Mesenchymal stem cell (in vitro differentiated cells and primary cell): ENCODE measurements at places on chromosomes 7 and 10.
A peak's percentile ranks its signal among the peaks of the same experiment; 100 is the strongest.

- DNase-seq, result no peak
These were observed 37.0 kb downstream of the NRAP start for GRCh38 chr10:113626809-113627355.

GRCh38 chr7:130020434-130020833, 30.7 kb downstream of the ZC3HC1 start:
- no peak for DNase-seq

DNA sequence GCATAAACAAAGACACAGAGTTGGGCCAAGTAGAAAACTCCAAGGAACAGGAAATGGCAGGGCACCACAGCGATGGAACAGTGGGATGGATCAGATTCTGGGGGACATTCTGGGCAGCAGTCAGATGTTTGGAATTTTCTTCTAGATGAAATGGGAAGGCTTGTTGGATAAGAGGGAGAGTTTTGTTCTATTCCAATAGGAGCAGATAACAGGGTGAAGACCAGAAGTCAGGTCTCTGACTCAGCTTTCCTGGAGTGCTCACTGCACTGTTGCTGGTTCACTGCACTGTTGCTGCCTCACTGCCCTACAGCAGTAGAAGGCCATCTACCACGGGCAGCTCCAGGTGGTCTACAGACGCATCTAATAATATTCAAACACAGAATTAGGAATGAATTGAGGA, 135.6 kb downstream of the ATE1 start:
- DNase-seq, result peak; percentile 29

DNA sequence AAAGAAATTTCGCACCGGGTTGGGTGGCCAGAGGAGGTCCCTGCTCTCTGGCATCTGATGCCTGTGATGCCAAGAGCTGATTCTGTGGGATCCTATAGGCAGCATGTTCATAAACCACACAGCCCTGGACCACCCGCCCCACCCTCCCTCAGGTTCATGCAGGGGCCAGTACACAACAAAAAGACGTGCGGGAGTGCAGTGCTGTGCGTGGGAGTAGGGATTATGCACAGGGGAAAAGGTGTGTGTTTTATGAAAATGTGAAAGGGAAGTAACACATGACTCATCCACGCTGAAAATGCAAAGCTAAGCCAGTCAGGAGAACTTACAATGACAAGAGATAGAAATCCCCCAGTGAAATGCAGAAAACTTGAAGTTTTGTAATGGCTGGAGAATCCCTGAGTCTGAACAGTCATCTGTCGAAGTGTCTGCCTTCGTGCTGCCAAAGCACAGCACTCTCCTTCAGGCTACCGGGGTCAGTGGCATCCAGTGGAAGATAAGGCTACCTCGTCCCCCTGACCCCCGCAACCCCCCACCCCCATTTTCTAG, 1.1 kb downstream of the KIAA1217 start:
- peak; percentile 52 for DNase-seq

DNA sequence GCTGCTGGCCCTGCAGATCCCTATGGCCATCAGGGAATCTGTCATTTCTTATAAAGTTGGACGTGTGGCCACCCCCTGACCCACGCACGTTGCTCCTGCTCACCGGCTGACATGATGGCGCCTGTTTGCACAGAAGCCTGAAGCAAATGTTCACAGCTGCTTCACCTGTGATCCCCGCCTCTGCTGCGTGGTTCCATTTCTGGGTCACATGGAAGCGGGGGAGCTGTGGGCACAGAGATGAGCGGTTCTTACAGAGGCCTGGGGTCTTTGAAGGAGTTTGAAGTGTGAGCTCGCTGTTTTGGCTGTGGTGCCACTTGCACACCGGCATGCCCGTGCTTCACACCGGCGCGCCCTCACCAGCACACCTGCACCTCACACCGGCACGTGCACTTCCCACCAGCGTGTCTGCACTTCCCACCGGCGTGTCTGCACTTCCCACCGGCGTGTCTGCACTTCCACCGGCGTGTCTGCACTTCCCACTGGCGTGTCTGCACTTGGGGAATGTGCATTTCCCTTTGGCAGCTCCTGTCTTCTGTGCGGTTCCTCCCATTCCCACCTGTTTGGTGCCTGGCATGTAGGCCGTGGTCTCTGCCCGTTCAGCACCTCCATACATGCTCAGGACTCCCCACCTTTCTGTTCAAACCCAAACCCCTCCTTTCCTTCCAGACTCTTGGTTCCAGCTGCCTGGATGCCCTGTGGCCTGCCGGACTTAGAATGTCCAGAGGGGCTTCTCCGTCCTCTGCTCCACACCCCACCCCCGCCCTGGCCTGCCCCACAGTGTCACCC, 86.7 kb downstream of the INPP5A start:
- DNase-seq, result no peak

DNA sequence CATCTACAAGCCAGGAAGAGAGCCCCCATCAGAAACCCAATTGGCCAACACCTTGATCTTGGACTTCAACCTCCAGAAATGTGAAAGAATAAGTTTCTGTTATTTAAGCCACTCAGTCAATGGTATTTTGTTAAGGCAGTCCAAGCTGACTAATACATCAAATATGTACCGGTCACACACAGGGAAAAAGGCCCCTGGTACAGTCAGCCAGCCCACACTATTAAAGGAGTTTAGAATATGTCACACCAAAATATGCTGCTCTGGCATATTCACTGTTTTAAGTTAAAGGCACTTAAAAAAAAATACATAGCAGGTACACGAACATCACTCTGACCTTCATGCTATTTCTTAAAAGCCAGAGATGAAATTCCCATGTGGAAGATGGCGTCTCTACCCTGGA, 15.2 kb upstream of the CDCA7L start:
- peak; percentile 67 for DNase-seq

DNA sequence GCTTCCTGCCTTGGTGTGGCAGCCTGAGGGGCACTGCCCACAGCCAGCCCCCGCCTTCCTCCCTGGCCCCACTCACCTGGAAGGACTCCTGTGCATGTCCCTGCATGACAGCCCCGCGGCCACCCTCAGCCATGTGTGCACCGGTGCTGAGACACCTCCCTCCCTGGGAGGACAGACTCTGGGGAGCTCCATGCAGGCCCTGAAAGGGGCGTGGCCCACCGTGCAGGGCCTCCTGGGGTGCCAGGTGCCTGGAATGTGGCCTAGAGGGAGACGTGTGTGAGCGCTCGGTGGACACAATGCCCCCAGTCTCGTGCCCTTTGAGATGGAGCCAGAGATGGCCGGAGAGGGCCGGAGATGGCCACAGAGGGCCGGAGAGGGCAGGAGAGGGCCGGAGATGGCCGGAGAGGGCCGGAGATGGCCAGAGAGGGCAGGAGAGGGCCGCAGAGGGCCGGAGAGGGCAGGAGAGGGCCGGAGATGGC, 59.1 kb upstream of the PPP2R2D start:
- no peak for DNase-seq

DNA sequence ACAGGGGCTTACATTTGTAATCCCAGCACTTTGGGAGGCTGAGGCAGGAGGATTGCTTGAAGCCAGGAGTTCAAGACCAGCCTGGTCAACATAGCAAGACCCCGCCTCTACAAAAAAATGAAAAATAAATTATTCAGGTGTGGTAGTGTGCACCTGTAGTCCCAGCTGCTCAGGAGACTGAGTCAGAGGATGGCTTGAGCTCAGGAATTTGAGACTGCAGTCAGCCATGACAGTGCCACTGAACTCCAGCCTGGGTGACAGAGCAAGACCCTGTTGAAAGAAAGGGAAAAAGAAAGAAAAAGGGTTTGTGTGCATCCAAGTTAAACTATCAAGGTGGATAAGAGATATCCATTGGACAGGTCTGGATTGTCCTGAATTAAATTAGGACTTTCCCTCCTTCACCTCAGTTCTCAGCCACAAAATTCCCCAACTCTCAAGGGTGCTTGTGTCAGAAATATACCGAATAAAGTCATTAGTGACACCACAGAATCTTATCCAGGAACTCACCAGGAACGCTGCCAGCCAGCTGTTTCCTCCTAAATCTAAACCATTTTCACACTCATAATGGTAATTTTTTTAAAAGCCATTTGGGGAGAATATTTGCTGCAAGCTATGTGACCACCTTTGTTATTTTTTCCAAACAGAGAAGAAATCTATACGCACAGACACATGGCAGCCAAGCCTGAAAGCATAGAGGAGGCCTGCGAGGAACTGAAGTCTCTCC, 12.0 kb downstream of the AFAP1L2 start:
- no peak for DNase-seq
